Astrocyte (in vitro differentiated cells and primary cell): ENCODE measurements at places on chromosomes 7 and 10. TPM values are rescaled to one million over a fixed set of nuclear protein-coding genes. Genes with fewer than 3 reads are reported as not detected.

The DOCK1 gene
- total RNA-seq: 42.5 and 45.0 TPM in 2 replicates

DNA sequence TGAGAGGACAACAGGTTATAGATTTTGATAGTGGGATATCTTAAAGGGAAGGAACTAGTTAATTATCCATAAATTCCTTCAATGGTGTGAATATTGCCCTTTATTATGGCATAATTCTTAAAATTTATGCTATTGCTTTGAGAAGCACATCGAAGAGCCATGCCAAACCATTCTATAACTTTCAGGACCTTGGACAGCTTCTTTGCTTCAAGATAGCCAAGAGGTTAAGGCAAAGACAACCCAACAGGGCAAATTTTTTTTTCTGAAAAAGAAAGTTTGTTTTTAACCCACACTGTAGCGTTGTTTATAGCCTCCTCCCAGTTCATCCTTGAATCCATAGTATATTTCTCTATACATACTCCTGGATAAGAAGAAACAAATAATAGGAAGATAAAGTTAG is 103.2 kb downstream of the NRG3 start:
- peak; percentile 2 for DNase-seq
- no peak overlapping the region for H3K27ac ChIP-seq
- no peaks in the 10 kb centered on the region for H3K36me3 ChIP-seq
- no peaks in the 10 kb centered on the region for H3K27me3 ChIP-seq

- peaks cover 8% of the 10 kb centered on the region for H3K4me1 ChIP-seq
- H3K36me3 ChIP-seq: peaks cover 17% of the 10 kb centered on the region
- no peak overlapping the region for H3K4me3 ChIP-seq
- no peak overlapping the region for H3K27ac ChIP-seq
- DNase-seq: no peak
Observed at GRCh38 chr10:12198156-12198555, 2.2 kb downstream of the CDC123 start.

The HDAC9 gene
- total RNA-seq: 20.2 and 27.6 TPM in 2 replicates

GRCh38 chr7:43110791-43111535 is 1.5 kb upstream of the HECW1 start:
- no peak for DNase-seq
- no peak overlapping the region for H3K4me3 ChIP-seq
- peaks cover 31% of the 10 kb centered on the region for H3K27me3 ChIP-seq

The TCTN3 gene
- total RNA-seq: 43.3 and 44.3 TPM in 2 replicates

The CREM gene
- total RNA-seq: 38.3 and 42.7 TPM in 2 replicates

The LIPK gene
- not detected in 2 replicates for total RNA-seq

DNA sequence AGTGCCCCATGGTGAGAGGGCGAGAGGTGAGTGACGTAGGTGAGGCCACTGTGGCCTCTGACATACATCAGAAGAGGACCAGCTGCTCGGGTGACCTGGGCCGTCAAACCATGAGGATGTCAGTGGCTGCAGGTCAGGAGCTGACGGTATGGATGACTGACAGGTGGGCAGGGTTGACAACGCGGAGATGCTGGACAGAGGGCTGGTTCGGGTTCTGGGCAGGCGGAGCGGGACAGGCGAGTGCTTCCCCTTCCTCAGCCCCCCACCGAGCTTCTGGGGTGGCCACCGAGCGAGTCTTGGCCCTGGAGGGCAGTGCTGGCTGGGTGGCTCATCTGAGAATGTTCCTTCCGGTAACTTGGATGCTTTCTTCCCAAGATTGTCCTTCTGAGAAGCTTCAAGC is 91.8 kb downstream of the ACTR3B start:
- H3K4me1 ChIP-seq: no peaks in the 10 kb centered on the region
- peaks cover 2% of the 10 kb centered on the region for H3K36me3 ChIP-seq
- H3K27me3 ChIP-seq: no peaks in the 10 kb centered on the region
- no peak overlapping the region for H3K27ac ChIP-seq
- no peak overlapping the region for H3K4me3 ChIP-seq

- no peaks in the 10 kb centered on the region for H3K27me3 ChIP-seq
- DNase-seq: no peak
- no peak overlapping the region for H3K4me3 ChIP-seq
Observed at GRCh38 chr7:17364671-17365070, 66.2 kb downstream of the AHR start.

DNA sequence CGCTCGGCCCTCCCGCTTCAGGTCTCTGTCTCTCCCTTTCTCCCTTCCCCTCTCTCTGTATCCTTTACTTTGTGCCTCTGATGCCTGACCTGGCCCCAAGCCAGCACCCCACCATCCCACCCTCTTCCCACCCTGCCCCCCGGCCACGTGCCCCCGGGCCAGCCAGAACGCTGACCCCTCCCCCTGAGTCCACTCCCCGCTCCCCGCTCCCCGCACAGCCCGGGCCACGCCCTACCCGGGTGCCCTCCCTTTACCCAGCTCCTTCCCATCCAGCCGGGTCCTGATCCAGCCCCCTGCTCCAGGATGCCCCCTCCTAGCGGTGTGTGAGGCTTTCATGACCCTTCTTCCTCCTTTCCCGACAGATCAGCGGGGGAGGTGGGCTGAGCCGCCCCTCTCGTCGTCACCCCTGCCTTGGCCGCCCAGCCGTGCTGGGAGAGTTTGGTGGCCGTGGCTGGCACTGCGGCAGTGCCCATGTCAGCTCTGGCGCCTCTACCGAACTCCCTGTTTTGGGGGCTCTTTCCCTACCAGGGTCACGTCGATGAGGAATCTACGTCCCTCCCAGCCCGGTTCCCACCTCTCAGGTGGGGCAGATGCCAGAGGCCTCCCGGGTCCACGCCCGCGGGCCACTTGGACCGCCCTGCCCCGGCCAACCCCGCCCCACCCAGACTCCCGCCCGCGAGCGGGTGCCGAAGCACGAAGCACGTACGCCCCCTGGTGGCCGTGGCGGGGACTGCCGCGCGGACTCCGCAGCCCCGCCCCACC is 127.4 kb downstream of the UBE2H start:
- DNase-seq: no peak
- peak overlapping the region; percentile 80 for H3K4me3 ChIP-seq
- H3K36me3 ChIP-seq: peaks cover 2% of the 10 kb centered on the region
- H3K4me1 ChIP-seq: peaks cover 21% of the 10 kb centered on the region
- H3K27ac ChIP-seq: peak overlapping the region; percentile 72

GRCh38 chr7:131061158-131061557 is 266.5 kb upstream of the MKLN1 start:
- H3K4me1 ChIP-seq: no peaks in the 10 kb centered on the region
- no peak overlapping the region for H3K4me3 ChIP-seq
- H3K27ac ChIP-seq: no peak overlapping the region
- H3K36me3 ChIP-seq: no peaks in the 10 kb centered on the region
- no peaks in the 10 kb centered on the region for H3K27me3 ChIP-seq
- no peak for DNase-seq

The NYAP1 gene
- 2.5 and 2.6 TPM in 2 replicates for total RNA-seq

The CDK13 gene
- 43.7 and 45.3 TPM in 2 replicates for total RNA-seq

DNA sequence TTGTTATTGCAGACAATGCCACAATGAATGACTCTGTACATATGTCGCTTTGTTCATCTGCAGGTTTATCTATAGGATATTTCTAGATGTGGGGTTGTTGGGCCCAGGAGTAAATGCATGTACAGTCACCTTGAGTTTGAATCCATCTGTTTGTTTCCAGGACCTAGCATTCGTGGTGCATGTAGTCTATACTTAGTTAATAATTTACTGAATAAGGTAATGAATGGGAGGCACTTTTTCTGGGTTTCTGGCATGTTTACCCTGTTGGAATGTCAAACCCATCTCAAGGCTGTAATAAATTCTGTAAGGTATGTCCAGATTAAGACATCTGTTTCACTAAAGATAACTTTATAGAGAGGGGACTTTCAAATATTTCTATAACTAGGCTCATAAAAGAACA is 23.5 kb downstream of the HECTD2 start:
- H3K4me3 ChIP-seq: no peak overlapping the region
- no peaks in the 10 kb centered on the region for H3K36me3 ChIP-seq
- H3K27me3 ChIP-seq: no peaks in the 10 kb centered on the region
- H3K27ac ChIP-seq: no peak overlapping the region
- H3K4me1 ChIP-seq: peaks cover 8% of the 10 kb centered on the region
- no peak for DNase-seq
